ENCODE measurements at places on chromosomes 6 and 20.

GRCh38 chr6:51778666-51779065 lies 308.7 kb downstream of the PKHD1 start:
- DNase-seq = no peak

DNA sequence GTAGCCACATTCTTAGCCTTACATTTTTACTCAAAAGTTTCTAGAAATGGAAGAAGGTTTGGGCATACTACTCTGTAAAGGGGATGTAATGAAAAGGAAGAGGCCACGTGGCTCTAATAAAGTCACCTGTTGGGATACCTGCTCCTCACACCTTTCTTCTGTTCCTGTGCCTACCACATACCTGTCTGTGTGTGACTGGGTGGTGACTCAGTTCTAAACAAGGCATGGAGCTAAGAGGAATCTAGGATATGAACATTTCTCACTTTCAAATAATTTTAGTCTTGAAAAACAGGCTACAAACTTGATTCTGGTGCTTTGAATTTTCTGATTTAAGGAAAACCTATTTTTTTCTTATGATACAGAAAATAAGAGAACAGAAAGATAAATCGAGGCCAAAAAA lies 363.6 kb downstream of the RFPL4B start:
- DNase-seq = no peak

- peak; percentile 50 for DNase-seq
Measured at GRCh38 chr6:38935051-38935450, 113.5 kb upstream of the GLP1R start.

GRCh38 chr6:91575032-91575431 lies 988.2 kb upstream of the MAP3K7 start:
- no peak for DNase-seq

DNA sequence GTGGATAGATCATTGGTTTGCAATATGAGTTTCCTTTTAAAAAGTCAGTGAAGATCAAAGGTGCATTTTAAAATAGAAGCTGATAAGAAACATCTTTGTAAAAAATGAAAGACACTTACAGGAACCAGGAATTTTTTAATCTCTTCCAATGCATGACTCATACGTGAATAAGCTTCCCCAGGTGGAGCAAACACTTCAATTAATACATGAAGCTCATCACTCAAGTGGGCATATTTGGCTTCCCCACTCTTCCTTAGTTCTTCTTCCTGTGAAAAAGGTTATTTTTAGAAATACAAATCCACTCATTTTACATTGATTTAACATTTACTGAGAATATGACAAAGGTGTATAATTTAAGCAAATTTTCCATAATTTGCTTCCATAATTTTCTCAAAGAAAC lies 308.1 kb downstream of the KHDRBS2 start:
- peak; percentile 5 for DNase-seq

Data from NCI-H2227 treated with DMSO at 0.1 percent for 48 hours (cell line).